ENCODE measurements at places on chromosomes 2 and 18.

GRCh38 chr2:133765658-133766057 is 197.4 kb upstream of the NCKAP5 start:
- DNase-seq: no peak

- DNase-seq: no peak
These were observed 15.5 kb downstream of the DUSP19 start for GRCh38 chr2:183093857-183094657.

GRCh38 chr2:220697011-220697410 is 875.1 kb downstream of the EPHA4 start:
- DNase-seq: no peak

DNA sequence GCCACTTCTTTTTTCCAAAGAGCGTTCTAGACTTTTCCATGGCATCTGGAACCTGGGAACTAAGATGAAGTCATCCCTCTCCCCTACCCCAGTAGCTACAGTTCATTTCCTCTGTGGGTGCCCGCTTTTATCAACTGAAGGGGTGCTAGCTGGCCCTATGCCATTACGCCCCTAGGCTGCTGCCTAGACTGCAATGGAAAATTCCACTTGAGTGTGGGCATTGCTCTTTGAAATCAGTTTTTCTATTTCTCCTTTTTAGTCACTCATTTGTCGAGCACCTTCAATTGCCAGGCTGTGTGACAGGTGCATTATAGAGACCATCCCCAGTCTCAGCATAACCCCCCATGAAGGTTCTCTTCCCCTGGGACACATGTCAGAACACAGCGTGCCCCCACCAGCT is 7.3 kb downstream of the TEX51 start:
- no peak for DNase-seq

GRCh38 chr2:39567507-39567906 is 98.2 kb upstream of the TMEM178A start:
- no peak for DNase-seq

- DNase-seq: no peak
These were observed 20.0 kb downstream of the SFTPB start for GRCh38 chr2:85647823-85648526.

DNA sequence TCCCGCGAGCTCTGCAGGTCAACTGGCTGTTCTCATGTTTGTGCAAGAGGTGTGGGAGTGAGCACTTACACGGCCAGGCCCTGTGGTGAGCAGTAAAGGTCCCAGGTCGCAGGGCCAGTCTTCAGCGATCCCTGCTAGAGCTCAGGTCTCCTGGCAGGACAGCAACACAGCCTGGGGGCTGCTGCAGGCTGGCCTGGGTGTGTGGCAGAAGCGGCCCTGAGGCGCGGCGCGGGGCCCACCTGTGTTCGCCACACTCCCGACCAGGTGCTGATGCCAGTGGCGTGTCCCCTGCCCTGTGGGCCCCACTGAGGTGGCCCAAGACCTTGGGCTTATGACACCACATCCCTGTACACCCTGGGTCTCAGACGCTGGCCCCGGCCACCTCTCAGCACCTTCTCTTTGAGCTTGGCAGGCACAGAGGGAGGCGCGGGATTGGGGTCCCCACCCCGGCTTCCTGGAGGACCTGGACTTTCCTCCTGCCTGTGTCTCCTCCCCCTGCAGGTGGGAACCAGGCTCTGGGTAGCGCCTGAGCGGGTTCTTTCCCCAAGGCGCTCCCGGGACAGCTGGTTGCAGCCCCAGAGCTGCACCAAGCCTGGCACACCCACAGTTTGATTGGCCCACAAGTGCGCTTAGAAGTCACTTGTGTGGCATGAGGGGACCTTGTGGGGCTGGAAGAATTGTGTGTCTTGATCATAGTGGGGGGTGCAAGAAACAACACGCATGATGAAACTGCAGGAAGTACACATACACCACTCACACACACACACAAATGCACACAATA is 59.2 kb downstream of the TWIST2 start:
- DNase-seq: no peak

- no peak for DNase-seq
These were observed 332.3 kb downstream of the CLIP4 start for GRCh38 chr2:29447513-29447912.

DNA sequence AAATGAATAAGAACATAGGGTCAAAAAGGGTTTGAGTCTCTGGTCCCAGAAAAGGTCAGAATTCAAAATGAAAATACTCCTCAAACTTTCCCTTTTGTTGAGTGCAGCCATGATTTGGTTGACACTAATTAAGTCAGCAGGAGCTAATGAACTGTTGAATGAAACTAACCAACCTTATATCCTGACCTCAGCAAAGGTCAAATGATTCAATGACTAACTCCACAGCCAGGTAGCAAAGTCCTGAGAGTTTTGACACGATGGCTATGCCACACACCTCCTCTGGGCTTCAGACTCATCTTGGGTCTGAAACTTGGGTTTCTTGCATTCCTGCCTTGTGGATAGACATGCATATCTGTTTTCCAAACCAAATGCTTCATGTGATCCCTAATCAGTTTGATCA is 172.3 kb downstream of the INO80D start:
- no peak for DNase-seq

DNA sequence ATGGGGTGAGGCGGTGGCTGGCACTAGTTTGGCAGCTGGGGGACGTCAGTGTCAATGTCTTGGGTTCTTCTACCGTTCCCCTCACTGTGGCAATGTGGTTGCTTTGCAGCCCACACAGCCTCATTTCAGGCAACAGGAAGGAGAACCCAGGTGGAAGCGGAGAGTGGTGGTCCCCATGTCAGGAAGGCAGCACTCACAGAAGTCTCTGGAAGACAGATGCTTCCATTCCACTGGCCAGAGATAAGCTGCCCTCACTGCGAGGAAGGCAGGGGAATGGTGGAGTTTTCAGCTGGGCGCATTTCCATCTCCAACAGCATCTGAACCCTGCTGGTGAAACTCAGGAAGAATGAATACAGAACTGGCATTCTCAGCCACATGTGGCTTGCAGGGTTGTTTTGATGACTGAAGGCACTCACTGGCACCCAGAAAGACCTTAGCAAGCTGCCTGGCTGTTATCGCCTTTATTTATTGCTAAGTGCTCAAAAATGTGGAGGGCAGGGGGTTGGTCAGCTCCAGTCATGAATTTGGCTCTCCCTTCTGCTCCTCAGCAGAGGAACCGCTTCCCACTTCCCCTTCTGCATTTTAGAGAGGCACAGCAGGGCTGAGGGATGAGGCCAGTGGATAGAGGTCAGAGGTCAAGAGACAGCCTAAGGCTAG is 19.4 kb downstream of the KCNIP3 start:
- DNase-seq: no peak

- no peak for DNase-seq
These were observed 380.6 kb downstream of the FBXO15 start for GRCh38 chr18:73766910-73767515.

DNA sequence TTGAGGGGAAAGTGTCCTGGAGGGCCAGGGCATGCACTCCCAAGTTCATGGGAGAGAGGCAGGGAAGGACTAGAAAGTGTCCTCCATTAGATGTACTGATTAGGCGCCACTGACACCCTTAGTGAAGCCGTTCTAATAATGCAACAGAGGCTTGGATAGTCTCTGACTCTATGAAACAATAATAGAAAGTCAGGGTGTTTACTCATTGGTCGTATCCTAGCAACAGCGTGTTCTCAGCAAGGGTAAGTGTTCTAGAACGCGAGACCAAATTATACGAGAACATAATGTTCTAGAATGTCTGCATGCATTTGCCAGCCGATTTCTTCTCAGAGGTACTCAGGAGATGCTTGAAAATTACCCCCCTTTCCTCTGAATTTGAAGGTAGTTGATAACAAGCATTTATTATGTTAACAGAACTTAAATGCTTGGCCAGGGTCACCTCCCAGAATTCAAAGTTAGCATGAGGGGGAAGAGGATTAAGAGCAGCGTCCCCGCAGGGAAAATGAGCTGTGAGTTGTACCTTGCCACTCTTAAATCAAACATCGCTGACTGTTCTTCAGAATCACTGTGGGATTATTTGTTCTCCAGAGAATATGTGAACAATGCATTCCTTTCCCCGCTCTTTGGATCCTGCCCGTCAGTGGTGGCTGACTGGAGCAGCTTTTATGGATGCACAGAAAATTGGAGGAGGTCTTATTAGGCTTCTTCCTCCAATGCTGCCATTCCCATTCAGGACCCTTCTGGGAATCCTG is 33.7 kb upstream of the PDIA6 start:
- no peak for DNase-seq

GRCh38 chr2:132923787-132924186 is 253.8 kb upstream of the LYPD1 start:
- DNase-seq: no peak

- no peak for DNase-seq
These were observed 21.0 kb upstream of the SANBR start for GRCh38 chr2:61044636-61045035.

- no peak for DNase-seq
These were observed 37.3 kb downstream of the RHOB start for GRCh38 chr2:20484034-20484617.

DNA sequence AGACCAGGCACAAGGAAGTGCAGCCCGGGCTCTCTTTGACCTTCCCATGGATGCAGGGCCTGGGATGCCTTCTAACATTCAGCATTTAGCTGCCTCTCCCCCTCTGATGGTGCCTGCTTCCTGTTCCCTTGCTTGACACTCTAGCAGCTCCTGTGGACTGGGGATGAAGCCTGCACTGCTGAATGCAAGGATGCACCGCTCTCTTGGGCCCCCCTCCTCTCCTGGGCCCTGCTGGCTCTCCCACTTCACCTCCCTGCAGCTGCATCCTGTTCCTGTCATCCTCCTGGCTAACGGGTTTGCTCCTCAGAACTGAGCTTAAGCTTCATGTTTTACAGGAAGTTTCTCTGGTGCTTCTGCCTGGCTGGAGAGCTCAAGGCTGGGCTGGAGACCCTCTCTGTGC is 254.1 kb downstream of the TSN start:
- no peak for DNase-seq

- no peak for DNase-seq
These were observed 10.6 kb upstream of the ANXA4 start for GRCh38 chr2:69731147-69731970.

DNA sequence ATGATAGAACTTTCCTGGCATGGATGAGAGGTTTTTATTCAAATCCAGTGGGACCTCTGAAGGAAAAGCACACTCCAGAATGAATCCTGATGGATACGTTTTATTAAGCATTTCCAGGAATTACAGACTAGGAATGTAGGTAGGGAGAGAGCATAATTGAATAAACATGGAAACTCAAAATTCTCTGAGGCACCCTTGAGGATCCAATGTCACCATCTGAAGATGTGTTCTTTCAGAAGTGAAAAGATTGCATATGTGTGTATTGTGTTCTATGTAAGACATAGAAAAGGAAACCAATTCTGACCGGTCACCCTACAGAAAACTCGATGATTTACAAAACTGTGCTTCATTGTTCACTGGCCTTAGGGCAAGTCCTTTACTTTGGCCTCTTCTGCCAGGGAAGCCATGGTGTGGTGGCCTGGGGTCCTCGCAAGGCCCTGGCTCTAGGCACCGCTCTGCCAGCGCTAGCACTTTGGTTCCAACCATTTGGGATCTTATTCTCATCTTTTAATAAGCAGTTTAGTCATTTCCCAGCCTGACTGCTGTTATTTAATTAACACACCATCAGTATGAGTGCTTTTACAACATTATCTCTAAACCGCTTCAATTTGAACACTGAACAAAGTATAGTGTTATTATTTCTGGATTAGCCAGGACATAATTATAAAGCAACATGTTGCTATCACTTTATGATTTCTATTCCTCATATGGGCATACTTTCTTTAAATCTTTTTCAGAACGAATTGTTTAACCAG is 4.5 kb upstream of the GKN1 start:
- DNase-seq: no peak

DNA sequence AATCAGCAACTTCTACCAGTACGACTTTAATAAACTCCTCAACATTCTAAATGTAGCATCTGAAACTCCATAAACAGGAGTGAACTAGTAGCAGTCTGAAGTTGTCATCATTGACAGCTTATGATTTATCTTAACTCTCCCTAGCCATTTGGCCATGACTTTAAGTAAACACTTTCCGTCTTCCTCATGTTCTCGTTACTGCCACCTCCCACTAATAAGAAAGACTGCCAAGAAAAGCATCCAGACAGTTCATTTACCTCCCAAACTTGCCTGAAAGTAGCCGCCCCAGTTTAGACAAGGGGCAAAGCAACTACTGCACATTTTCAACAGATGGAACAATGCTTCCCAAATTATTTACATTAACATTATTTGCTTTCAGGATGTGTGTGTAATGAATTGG is 287.5 kb downstream of the OSR1 start:
- no peak for DNase-seq

DNA sequence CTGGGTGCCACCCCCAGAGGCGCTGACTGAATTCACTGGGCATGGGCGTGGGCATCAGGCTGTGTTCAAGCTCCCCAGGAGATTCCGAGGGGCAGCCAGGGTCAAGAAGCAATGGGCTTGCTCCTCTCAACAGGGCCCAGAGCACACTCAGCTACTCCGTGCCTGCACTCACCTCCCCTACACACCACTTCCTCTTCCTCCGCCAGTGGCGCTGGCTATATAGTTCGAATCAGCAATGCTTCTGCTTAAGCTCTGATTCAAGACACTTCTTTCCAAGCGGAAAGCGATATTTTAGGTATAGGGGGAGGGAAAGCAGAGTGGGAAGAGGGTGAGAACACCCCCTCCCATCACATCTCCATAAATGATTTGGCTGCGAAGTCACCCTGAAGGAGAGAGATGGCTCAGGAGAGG is 42.1 kb downstream of the CRACDL start:
- DNase-seq: no peak

- DNase-seq: no peak
These were observed 113.6 kb downstream of the DIS3L2 start for GRCh38 chr2:232075080-232075479.

- DNase-seq: no peak
These were observed 117.0 kb downstream of the PKP4 start for GRCh38 chr2:158573739-158574138.

DNA sequence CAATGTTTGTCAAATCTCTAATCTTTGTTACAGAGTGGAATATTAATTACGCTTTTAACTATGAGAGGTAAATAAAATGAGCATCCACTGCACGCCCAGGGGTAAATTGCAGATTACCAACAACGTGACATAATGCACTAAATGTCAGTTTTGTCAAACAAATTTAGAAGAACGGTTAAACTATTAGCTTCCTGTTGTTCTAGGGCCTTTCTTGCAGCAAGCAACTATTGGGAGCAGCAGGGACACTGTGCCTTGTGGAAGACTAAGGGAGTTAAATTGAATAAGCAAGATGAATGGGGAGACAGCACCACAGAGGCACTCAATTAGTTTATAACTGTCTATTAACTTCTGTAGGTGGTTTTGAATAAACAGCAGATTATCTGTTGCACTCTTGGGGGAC is 391.0 kb upstream of the RAB12 start:
- DNase-seq: no peak

GRCh38 chr2:14297340-14297739 is 335.2 kb upstream of the LRATD1 start:
- DNase-seq: no peak

GRCh38 chr2:188360485-188361263 is 69.0 kb downstream of the GULP1 start:
- DNase-seq: no peak

GRCh38 chr2:227150222-227150936 is 13.6 kb downstream of the COL4A4 start:
- no peak for DNase-seq

Data from NCI-H446 treated with DMSO at 0.1 percent for 48 hours (cell line).